ENCODE measurements at places on chromosomes 16 and 17. TPM values are rescaled to one million over a fixed set of nuclear protein-coding genes. Genes with fewer than 3 reads are reported as not detected.
A peak's percentile ranks its signal among the peaks of the same experiment; 100 is the strongest.

OTOA gene
- not detected for total RNA-seq

SPIRE2 gene
- total RNA-seq, result 2.3 TPM

NEUROD2 gene
- total RNA-seq, result not detected

KRTAP4-3 gene
- total RNA-seq, result not detected

EVPL gene
- not detected for total RNA-seq

CCL2 gene
- 52.5 TPM for total RNA-seq

LASP1 gene
- total RNA-seq, result 497 TPM

SYNGR3 gene
- total RNA-seq, result 1.2 TPM

ZFHX3 gene
- 15.9 TPM for total RNA-seq

HSF5 gene
- not detected for total RNA-seq

FOXN1 gene
- not detected for total RNA-seq

SLC6A4 gene
- not detected for total RNA-seq

VMO1 gene
- total RNA-seq, result 0.46 TPM

LRRC59 gene
- 208 TPM for total RNA-seq

KRTAP4-6 gene
- total RNA-seq, result not detected

GRCh38 chr17:49337884-49338283, 24.2 kb downstream of the ZNF652 start:
- H3K4me3 ChIP-seq, result no peak overlapping the region
- no peaks in the 10 kb centered on the region for H3K36me3 ChIP-seq
- DNase-seq, result no peak
- H3K27me3 ChIP-seq, result no peaks in the 10 kb centered on the region

DNA sequence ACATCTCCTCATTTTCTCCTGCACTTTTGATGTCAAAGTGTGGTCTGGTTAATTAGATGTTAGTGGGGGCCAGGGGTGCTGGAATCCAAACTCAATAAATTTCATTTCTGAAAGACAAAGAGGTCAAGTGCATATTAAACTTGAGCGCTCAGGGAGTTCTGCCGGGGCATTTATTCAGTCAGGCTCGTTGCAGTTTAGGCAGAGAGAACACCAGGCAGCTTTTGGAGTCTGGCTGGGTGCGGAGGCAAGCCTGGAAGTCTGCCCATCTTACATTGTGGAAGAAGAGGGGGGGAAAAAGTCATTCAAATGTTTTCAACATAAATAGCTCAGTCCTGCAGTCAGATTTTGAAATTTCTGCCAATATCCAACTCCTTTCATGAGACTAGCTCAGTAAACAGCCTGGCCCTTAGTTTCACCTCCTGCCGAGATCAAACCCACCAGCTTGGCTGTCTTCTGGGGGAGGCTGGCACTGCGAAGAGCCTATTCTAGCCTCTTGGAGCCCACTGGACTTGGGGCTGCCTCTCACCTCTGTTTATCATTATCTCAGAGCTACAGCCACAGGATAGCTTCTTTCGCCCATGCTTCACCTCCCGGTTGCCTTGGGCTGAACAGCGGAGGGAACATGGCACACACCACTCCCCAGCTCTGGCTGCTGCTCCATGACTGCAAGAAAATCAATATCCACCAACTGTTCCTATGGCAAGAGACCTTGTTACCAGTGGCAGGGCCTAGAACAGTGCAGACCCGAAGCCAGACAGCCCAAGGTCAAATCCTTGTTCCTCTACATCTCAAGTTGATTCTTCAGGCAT, 177.4 kb upstream of the CDH5 start:
- no peak for DNase-seq
- no peak overlapping the region for H3K27ac ChIP-seq

DNA sequence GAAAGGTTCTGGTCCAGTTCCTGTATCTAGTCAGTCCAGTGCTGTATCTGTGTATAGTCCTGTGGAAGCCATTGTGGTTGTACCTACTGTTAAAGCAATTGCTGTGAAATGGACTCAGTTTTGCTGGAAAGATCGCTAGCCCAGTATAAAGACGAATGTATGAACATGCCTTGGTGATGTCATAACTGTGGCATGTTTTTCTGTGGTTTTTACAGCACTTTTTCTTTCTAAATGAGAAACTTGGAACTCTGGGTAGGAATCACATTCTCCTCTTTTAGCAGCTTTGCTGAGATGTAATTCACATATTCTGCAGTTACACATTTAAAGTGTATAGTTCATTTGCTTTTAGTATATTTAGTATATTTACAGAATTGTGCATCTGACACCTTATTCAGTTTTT, 58.1 kb downstream of the MAP2K4 start:
- H3K4me1 ChIP-seq, result peaks cover 25% of the 10 kb centered on the region
- no peaks in the 10 kb centered on the region for H3K27me3 ChIP-seq
- peak overlapping the region; percentile 30 for H3K4me3 ChIP-seq
- peaks cover 40% of the 10 kb centered on the region for H3K36me3 ChIP-seq

GRCh38 chr17:33385133-33385532, 92.0 kb upstream of the ASIC2 start:
- H3K27ac ChIP-seq, result no peak overlapping the region
- H3K36me3 ChIP-seq, result no peaks in the 10 kb centered on the region
- peaks cover 1% of the 10 kb centered on the region for H3K27me3 ChIP-seq

- H3K27ac ChIP-seq, result no peak overlapping the region
- H3K36me3 ChIP-seq, result peaks cover 15% of the 10 kb centered on the region
- H3K27me3 ChIP-seq, result no peaks in the 10 kb centered on the region
These were observed 2.3 kb upstream of the MVD start for GRCh38 chr16:88665148-88665547.

GRCh38 chr17:38702916-38703741, 1.9 kb upstream of the MLLT6 start:
- H3K4me3 ChIP-seq, result peak overlapping the region; percentile 91
- peak overlapping the region; percentile 90 for H3K27ac ChIP-seq
- peaks cover 2% of the 10 kb centered on the region for H3K27me3 ChIP-seq
- H3K4me1 ChIP-seq, result peaks cover 54% of the 10 kb centered on the region

GRCh38 chr17:4898927-4899326, 409 bp upstream of the C17orf107 start:
- H3K27ac ChIP-seq, result no peak overlapping the region
- peaks cover 6% of the 10 kb centered on the region for H3K4me1 ChIP-seq
- H3K4me3 ChIP-seq, result no peak overlapping the region
- peaks cover 5% of the 10 kb centered on the region for H3K27me3 ChIP-seq
- DNase-seq, result no peak

DNA sequence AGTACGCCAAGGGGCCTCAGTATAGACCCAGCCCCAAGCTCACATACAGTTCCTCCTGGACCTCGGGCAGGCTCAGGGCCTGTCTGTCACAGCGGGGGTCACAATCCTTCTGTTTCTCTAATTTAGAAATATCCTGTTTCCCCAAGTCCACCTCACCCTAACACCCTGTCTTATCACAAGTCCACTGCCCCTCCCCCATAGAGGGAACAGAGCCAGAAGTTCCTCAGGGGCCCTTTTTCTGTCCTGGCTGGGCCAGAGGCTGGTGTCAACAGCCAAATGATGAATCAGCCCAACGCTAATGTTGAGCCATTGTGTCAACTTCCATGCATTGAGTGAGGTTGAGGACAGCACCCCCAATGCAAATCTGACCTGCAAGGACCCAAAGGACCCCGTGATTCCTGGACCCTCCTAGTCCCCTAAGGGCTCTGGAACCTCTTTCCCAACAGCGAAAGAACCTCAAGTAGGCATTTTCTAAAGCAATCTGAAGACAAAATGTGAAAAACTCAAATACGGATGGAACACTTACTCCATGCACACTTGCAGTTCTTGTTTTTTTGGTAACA, 58.6 kb downstream of the PECAM1 start:
- no peak overlapping the region for H3K4me3 ChIP-seq
- H3K27ac ChIP-seq, result no peak overlapping the region
- H3K4me1 ChIP-seq, result peaks cover 25% of the 10 kb centered on the region
- peaks cover 19% of the 10 kb centered on the region for H3K27me3 ChIP-seq
- no peaks in the 10 kb centered on the region for H3K36me3 ChIP-seq

GRCh38 chr17:82091264-82092066, 6.6 kb downstream of the FASN start:
- no peaks in the 10 kb centered on the region for H3K27me3 ChIP-seq
- H3K4me3 ChIP-seq, result no peak overlapping the region
- DNase-seq, result no peak

- DNase-seq, result no peak
- H3K4me1 ChIP-seq, result peaks cover 81% of the 10 kb centered on the region
- H3K27me3 ChIP-seq, result peaks cover 3% of the 10 kb centered on the region
- H3K36me3 ChIP-seq, result peaks cover 4% of the 10 kb centered on the region
- H3K4me3 ChIP-seq, result no peak overlapping the region
These were observed 15.3 kb downstream of the CREBBP start for GRCh38 chr16:3865241-3865640.

- peaks cover 12% of the 10 kb centered on the region for H3K4me1 ChIP-seq
- no peak for DNase-seq
- peaks cover 29% of the 10 kb centered on the region for H3K27me3 ChIP-seq
- H3K27ac ChIP-seq, result no peak overlapping the region
- H3K36me3 ChIP-seq, result no peaks in the 10 kb centered on the region
These were observed 42.3 kb downstream of the ABR start for GRCh38 chr17:1137465-1137894.

DNA sequence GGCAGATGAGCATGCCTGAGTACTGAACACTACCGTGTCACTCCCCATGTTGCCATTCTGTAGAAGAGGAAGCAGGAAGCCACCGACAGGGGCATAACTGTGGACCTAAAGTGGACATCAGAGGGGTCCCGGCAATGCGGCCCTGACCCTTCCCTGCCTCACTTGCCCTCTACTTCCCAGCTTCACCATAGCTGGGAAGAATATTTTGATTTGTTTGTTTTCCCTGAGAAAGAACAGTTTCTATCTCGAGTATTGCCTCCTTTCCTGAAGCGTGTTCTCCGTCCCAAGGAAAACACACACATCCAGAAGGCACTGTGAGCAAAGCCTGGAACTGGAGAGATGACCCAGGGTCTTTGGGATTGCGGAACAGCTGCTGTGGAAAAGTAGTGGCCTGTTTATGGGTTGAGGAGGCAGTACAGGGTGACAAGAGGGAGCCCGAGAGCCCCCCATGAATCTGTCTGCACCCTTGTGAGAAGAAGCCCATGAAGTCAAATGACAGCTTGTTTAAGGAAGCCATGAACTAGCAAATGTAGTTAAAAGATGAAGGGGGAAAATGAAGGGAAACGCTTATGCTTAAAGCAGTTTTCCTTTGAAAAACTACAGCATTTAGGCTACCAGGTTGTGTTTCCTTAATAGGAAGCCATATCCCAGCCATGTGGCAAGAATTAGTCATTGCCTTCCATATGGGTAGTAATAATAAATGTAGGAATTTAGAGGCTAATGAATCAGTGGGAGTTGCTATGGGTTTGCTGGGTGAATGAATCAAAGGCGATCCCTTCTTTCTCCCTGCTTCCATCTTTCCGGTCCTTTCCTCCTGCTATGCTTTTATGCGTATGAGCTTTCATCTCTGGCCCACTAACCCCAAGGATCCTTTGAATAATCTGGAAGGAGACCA, 90.0 kb upstream of the TBX2 start:
- peak; percentile 90 for DNase-seq
- peaks cover 2% of the 10 kb centered on the region for H3K27me3 ChIP-seq
- H3K4me3 ChIP-seq, result peak overlapping the region; percentile 72
- no peaks in the 10 kb centered on the region for H3K36me3 ChIP-seq
- peak overlapping the region; percentile 98 for H3K27ac ChIP-seq

DNA sequence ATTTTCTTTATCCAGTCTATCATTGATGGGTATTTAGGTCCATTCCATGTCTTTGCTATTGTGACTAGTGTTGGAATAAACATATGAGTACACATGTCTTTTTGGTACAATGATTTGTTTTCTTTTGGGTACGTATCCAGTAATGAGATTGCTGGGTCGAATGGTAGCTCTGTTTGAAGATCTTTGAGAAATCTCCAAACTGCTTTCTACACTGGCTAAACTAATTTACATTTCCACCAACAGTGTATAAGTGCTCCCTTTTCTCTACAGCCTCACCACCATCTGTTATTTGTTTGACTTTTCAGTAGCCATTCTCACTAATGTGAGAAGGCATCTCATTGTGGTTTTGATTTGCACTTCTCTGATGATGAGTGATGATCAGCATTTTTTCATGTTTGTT, 103.7 kb downstream of the GOSR1 start:
- peaks cover 7% of the 10 kb centered on the region for H3K36me3 ChIP-seq
- H3K4me3 ChIP-seq, result no peak overlapping the region
- peaks cover 12% of the 10 kb centered on the region for H3K27me3 ChIP-seq
- H3K4me1 ChIP-seq, result peaks cover 33% of the 10 kb centered on the region

DNA sequence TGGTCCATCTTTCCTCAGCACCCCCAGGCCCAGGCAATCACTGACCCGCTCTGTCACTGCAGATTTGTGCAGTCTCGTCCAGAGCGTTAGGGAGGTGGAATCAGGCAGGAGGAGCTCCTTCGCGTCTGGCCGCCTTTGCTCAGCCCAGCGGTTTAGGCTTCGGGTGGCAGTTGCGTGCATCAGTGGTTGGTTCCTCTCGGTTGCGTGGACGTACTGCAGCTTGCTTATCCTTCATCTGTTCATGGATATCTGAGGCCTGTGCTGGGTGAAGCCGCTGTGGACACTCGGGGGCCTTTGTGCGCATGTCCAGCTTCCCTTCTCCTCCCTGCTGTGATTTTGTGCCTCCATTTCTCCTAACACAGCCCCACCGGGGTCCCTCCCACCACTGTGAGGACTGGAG, 4.7 kb upstream of the P2RX1 start:
- H3K4me1 ChIP-seq, result no peaks in the 10 kb centered on the region
- H3K27me3 ChIP-seq, result peaks cover 12% of the 10 kb centered on the region
- DNase-seq, result no peak
- H3K4me3 ChIP-seq, result no peak overlapping the region
- no peak overlapping the region for H3K27ac ChIP-seq
- no peaks in the 10 kb centered on the region for H3K36me3 ChIP-seq

- H3K27me3 ChIP-seq, result peaks cover 24% of the 10 kb centered on the region
- no peaks in the 10 kb centered on the region for H3K4me1 ChIP-seq
- no peak overlapping the region for H3K4me3 ChIP-seq
- no peak for DNase-seq
- no peaks in the 10 kb centered on the region for H3K36me3 ChIP-seq
These were observed 18.3 kb downstream of the CIITA start for GRCh38 chr16:10895053-10895946.

DNA sequence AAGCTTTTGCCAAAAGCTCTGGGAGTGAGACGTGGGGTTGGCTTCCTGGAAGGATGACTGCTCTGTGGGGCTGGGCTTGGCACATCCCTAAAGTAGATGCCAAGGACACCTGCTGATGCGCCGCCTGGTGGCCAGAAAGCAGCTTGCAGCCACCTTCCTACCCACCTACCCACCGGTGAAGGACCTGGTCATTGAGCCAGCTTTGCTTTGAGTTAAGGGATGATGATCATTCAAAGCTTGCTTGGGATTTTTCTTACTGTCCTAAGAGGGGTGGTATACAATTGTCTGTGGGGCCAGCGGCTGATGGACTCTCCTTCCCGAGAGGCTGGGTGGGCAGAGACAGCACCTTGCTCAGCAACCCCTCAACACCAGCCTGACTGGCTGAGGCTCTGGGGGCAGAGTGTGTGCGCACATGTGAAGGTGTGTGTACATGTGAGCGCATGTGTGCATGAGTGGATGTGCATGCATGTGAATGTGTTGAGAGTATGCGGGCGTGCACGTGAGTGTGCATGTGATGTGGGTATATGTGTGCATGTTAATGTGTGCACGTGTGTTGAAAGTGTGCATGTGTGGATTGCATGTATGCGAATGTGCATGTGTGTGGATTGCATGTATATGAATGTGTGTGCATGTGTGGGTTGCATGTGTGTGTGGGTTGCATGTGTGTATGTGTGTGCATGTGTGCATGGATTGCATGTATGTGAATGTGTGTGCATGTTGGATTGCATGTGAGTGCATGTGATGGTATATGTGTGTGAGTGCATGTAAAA, 18.6 kb downstream of the C1QTNF1 start:
- H3K4me3 ChIP-seq, result no peak overlapping the region
- H3K27me3 ChIP-seq, result peaks cover 3% of the 10 kb centered on the region
- H3K36me3 ChIP-seq, result peaks cover 5% of the 10 kb centered on the region
- H3K27ac ChIP-seq, result no peak overlapping the region
- H3K4me1 ChIP-seq, result peaks cover 28% of the 10 kb centered on the region

- H3K4me3 ChIP-seq, result no peak overlapping the region
- H3K36me3 ChIP-seq, result peaks cover 4% of the 10 kb centered on the region
- H3K27ac ChIP-seq, result peak overlapping the region; percentile 78
- peaks cover 27% of the 10 kb centered on the region for H3K27me3 ChIP-seq
These were observed 5.7 kb downstream of the CCR7 start for GRCh38 chr17:40559564-40559916.
